ENCODE measurements at places on chromosomes 2 and 18. TPM values are rescaled to one million over a fixed set of nuclear protein-coding genes. Genes with fewer than 3 reads are reported as not detected.

Gene NPPC
- 0.58 TPM for total RNA-seq

Gene SCN3A
- total RNA-seq: not detected

Gene ANO7
- 0.90 TPM for total RNA-seq

Gene GCG
- total RNA-seq: not detected

DNA sequence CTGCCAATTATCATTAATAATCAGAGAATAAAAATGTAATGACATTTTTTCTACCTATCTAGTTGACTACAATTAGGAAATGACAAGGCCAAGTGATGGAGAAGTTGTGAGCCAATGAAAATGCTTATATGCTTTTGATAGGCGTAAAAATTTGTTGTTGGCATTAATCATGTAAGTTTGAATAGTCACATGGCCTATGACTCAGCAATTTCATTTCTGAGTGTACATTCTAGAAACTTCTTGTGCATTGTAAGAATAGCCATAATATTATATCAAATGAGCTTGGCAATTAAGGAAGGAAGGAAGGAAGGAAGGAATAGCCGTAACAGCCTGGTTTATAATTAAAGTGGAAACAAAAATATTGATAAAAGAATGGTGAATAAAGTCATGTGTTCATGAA lies 179.9 kb downstream of the PTH2R start:
- DNase-seq: no peak

Measured in activated T-cell treated with anti-CD3 and anti-CD28 coated beads, Interleukin-2, amount 50 U/mL, for 72 hours (primary cell).